Panc1 (cell line): ENCODE measurements at places on chromosomes 3 and 15.

DNA sequence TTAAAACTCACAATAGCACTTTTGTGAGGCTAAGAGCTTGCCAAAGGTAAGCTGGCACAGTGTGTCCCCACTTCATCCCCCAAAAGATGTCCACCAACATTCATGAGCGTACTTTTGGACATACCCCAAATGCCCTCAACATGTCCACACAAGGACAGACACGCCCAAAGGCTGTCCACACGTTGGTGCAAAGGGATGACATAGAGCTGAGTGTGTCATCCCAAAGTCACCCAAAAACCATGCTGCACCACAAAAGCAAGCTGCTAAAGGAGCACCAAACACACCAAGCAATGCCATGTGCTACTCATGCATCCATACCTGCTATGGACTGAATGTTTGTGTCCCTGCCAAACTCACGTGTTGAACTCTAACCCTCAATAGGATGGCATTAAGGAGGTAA, 57.9 kb downstream of the KLF13 start:
- no peak overlapping the region for H3K4me3 ChIP-seq
- H3K4me1 ChIP-seq: peaks cover 6% of the 10 kb centered on the region; the same call in 1 of the 2 replicates
- no peak overlapping the region for H3K27ac ChIP-seq
- no peaks in the 10 kb centered on the region for H3K27me3 ChIP-seq

DNA sequence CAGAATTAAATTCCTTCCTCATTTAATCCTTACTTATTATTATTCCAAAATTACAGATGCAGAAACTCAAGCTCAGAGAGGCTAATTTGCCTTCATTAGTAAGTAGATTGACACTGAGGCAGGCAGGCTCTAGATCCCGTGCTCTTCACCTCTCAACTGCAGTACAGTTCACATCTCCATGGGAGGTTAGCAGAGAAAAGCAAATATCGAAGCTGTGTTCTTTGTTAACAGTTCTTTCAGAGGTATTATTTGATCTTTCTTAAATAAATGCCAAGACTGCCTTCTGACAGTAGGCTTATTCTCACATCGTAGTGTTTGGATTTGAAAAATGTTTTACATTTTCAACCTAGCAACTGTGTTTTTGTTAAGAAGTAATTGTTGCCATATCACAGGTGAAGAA, 15.9 kb upstream of the FAH start:
- no peak overlapping the region for H3K4me3 ChIP-seq
- no peaks in the 10 kb centered on the region for H3K4me1 ChIP-seq
- no peak overlapping the region for H3K27ac ChIP-seq
- peaks cover 12% of the 10 kb centered on the region; the same call in 1 of the 2 replicates for H3K36me3 ChIP-seq
- H3K27me3 ChIP-seq: no peaks in the 10 kb centered on the region

- no peaks in the 10 kb centered on the region for H3K36me3 ChIP-seq
- H3K4me3 ChIP-seq: no peak overlapping the region
- no peak overlapping the region for H3K27ac ChIP-seq
- H3K27me3 ChIP-seq: no peaks in the 10 kb centered on the region
These were observed 79.4 kb upstream of the PLXNA1 start for GRCh38 chr3:126903521-126903920.

- no peak for DNase-seq
- peak overlapping the region; percentile 95 for H3K27ac ChIP-seq
- no peaks in the 10 kb centered on the region for H3K27me3 ChIP-seq
These were observed 1.5 kb downstream of the PTPN9 start for GRCh38 chr15:75577401-75578172.

DNA sequence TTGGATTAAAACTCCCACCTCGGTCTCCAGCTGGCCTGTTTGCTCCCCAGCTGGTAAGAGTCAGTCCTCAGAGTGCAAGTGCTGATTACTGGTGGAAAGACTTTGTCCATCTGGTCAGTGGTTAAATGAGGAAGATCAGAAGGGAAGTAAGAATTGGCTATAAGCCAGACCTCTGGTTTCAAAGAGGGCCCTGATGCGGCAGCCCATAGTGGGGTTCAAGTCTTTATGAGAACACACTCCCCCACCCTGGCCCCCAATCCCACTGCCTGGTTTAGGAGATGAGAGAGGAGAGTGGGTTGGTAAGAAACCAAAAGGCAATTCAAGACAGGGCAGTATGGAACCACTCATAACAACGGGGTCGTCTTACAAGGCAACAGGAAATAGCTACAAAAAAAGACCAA, 65.0 kb downstream of the FRMD4B start:
- no peaks in the 10 kb centered on the region for H3K36me3 ChIP-seq
- no peak overlapping the region for H3K4me3 ChIP-seq

DNA sequence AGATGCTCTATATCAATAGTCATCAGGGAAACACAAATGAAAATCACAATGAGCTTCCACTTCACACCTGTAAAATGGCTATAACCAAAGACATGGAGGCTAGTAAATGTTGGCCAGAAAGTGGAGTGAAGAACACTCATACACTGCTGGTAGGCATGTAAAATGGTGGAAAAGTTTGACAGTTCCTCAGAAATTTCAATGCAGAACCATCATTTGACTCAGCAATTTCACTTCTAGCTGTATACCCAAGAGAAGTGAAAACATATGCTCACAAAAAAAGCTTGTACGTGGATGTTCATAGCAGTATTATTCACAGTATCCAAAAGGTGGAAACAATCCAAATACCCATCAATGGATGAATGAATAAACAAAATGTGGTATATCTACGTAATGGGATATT, 19.2 kb upstream of the TOP2B start:
- H3K4me3 ChIP-seq: no peak overlapping the region
- no peak overlapping the region for H3K27ac ChIP-seq
- no peaks in the 10 kb centered on the region for H3K4me1 ChIP-seq
- no peak for DNase-seq

GRCh38 chr3:182837855-182838454, 44.7 kb downstream of the ATP11B start:
- no peaks in the 10 kb centered on the region for H3K4me1 ChIP-seq
- H3K4me3 ChIP-seq: no peak overlapping the region
- H3K27me3 ChIP-seq: no peaks in the 10 kb centered on the region
- DNase-seq: no peak
- no peak overlapping the region for H3K27ac ChIP-seq
- peaks cover 4% of the 10 kb centered on the region; the same call in 1 of the 2 replicates for H3K36me3 ChIP-seq

DNA sequence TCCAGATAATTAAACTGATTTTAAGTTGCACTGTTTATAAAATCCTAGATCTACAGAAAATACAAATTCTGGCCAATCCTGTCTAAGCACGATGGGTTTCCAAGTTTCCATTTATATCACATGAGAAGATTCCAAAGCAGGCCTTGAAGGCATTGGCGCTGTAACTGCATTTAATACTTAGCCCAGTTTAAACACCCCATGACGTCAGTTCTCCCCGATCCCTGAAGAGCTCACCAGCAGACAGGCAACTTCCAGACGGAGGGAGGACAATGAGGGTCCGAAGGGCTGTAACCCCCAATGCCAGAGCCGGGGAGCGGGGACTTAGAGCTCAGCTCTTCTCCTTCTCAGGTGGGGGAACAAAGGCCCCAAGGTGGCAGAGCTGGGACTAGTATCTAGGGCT, 117.3 kb downstream of the XXYLT1 start:
- no peaks in the 10 kb centered on the region for H3K36me3 ChIP-seq
- no peaks in the 10 kb centered on the region for H3K27me3 ChIP-seq
- H3K4me1 ChIP-seq: peaks cover 72% of the 10 kb centered on the region
- peak overlapping the region; percentile 87 for H3K27ac ChIP-seq
- DNase-seq: no peak

- no peak for DNase-seq
- H3K27me3 ChIP-seq: no peaks in the 10 kb centered on the region
- no peak overlapping the region for H3K4me3 ChIP-seq
- H3K36me3 ChIP-seq: no peaks in the 10 kb centered on the region
- peak overlapping the region; percentile 72 for H3K27ac ChIP-seq
- peaks cover 74% of the 10 kb centered on the region for H3K4me1 ChIP-seq
These were observed 128.7 kb downstream of the FNDC3B start for GRCh38 chr3:172167892-172168648.

DNA sequence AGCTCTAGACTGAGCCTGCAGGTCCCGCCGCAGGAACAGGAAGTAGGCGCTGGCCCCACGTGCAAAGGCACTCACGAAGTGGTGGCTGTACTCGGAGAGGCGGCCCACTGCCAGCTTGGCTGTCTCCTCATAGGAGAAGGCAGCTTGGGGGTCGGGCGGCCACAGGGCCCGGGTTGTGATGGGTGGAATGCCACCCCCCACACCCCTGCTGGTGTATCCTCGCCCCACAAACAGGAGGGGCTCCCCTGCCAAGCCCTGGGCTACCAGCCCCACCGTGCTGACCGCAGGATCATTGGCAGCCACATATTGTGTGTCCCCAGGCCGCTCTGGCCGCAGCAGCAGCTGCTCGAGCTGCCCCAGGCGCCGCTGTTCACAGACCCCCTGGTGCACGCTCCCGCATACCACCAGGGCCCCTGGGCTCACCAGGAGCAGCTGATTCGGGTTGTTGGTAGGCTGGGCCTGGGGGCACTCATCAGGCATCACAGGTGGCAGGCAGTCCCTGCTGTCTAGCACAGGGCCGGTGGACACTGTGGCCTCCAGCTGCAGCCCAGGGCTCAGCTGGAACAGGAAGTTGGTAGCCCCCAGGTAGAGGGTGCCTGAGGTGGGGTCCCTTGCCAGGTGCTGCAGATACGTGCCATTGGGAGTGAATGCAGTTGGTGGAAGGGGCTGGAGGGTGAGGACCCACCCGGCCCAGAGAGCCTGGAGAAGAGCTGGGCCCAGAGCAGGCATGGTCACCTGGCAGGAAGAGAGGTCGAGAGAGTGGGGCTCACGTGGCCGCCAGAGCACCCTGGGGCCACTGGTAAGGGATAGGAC, 5.8 kb downstream of the PLXNB1 start:
- no peaks in the 10 kb centered on the region for H3K36me3 ChIP-seq
- H3K4me3 ChIP-seq: no peak overlapping the region
- peaks cover 4% of the 10 kb centered on the region; the same call in 1 of the 2 replicates for H3K4me1 ChIP-seq
- H3K27ac ChIP-seq: no peak overlapping the region
- DNase-seq: no peak

DNA sequence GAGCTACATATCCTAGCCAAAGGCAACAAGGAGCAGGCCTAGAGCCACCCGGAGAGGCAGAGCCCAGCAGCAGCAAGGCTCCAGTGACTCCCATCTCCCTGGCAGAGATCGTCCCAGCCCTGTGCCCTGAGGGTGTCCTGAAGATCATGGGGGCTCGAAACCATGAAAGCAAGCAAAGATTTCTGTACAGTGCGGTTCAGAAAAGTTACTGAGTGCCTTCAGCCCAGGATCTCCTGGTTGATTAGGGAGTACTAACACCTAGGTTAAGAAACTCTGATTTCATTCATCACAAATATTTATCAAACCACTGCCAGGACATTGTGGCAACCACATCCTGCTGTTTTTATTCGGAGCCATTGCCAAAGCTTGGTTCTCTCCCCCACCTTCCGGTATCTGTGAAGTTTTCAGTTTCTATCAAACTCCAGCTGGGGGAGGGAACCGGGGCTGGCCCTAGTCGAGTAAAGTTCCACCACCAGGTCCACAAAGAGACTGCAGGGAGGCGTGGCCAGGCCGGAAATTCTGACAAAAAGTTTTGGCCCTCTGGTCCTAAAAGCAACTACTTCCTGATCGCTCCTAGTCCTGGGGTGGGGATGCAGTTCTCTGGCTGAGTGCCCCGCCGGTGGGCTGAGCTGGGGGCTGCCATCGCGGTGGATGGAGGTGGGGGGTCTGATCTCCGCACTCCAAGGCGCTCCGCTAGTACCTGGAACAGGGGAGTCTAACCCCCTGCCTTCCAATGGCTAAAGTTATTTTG, 1.2 kb downstream of the RAB43 start:
- H3K27me3 ChIP-seq: no peaks in the 10 kb centered on the region
- H3K4me3 ChIP-seq: peak overlapping the region; percentile 81
- H3K27ac ChIP-seq: peak overlapping the region; percentile 91
- DNase-seq: peak; percentile 28

- no peaks in the 10 kb centered on the region for H3K27me3 ChIP-seq
- DNase-seq: peak; percentile 71
- H3K27ac ChIP-seq: peak overlapping the region; percentile 93
- H3K4me1 ChIP-seq: peaks cover 15% of the 10 kb centered on the region
These were observed 649 bp downstream of the C15orf40 start for GRCh38 chr15:83010709-83011270.

GRCh38 chr3:51830836-51831385, 30.5 kb upstream of the IQCF2 start:
- no peaks in the 10 kb centered on the region for H3K27me3 ChIP-seq
- no peak overlapping the region for H3K4me3 ChIP-seq
- H3K36me3 ChIP-seq: no peaks in the 10 kb centered on the region
- H3K27ac ChIP-seq: no peak overlapping the region

DNA sequence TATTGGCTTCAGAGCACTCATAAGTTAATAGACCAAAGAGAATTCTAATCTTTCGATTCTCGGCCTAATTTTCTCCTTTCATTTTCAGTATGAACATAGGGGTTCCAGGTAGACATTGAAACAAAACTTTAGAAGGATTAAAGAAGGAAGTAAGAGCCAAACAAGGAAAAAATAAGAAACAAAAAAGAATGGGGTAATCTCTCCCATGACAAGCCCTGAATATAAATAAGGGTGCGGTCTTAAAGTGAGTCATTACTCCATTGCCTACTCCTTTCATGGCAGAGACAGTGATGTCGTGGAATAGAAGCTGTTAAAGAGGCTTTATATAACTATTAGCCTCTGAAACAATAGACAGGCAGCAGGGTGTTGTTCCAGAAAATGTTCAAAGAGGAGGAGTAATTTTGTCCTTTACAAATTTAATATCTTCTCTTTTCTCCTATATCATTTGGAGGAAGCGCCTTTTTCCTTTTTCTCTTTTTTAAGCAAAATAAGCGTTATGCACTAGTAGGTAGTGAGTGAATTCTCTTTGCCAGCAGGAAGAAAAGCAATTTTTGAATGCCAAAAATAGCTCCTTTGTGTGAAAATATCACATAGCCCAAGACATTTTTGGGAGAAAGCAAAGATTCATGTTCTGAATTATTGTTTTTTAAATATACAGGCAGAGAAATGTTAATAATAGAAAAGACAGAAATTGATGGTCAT, 607.9 kb upstream of the KCNMB2 start:
- no peaks in the 10 kb centered on the region for H3K36me3 ChIP-seq
- H3K27me3 ChIP-seq: no peaks in the 10 kb centered on the region
- H3K4me1 ChIP-seq: no peaks in the 10 kb centered on the region
- H3K4me3 ChIP-seq: no peak overlapping the region
- DNase-seq: peak; percentile 2

GRCh38 chr15:72196409-72197040, 1.1 kb downstream of the GRAMD2A start:
- H3K27me3 ChIP-seq: no peaks in the 10 kb centered on the region; the same call in 1 of the 2 replicates
- no peak for DNase-seq
- H3K36me3 ChIP-seq: peaks cover 19% of the 10 kb centered on the region
- H3K4me3 ChIP-seq: peak overlapping the region; percentile 53; the same call in 1 of the 2 replicates

- no peak for DNase-seq
- no peaks in the 10 kb centered on the region for H3K27me3 ChIP-seq
- no peak overlapping the region for H3K27ac ChIP-seq
- no peaks in the 10 kb centered on the region for H3K4me1 ChIP-seq
- no peaks in the 10 kb centered on the region; the same call in 1 of the 2 replicates for H3K36me3 ChIP-seq
- no peak overlapping the region for H3K4me3 ChIP-seq
These were observed 384 bp upstream of the LEKR1 start for GRCh38 chr3:156825795-156826143.
